ENCODE measurements at places on chromosomes 3 and 15.

GRCh38 chr3:191350396-191351090, 20.2 kb upstream of the UTS2B start:
- no peak for DNase-seq

DNA sequence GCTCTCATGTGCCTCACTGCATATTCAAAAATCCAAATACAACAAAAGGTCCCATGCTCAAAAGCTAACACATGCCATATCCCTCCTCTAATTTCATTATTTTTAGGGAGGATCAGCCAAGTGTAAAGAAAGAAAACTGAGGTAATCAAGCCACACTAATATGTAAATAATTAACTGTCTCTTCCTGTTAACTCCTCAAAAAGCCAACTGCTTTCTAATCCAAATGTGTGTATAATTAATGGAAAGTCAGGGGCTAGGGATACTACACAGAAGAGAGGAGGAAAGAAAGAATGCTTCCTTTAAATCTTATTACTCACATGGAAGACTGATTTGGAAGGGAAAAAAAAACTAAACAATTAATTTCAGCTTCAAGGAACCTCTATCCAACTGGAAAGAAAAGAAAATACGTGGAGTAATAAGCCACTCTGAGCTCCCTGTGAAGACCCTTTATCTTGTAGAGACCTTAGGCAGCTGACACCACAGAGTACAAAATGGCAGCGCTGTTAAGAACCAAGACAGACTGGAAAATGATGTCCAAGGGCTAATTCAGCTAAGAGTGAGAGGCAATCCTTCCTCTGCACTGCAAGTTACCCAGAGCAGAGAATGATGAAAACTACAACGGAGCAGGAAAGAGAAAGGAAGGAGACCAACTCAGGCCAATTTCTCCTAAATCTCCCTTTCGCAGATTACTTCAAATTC, 56.8 kb downstream of the ZNF148 start:
- DNase-seq: no peak

GRCh38 chr15:65372787-65373067, 5.1 kb downstream of the IGDCC3 start:
- no peak for DNase-seq

DNA sequence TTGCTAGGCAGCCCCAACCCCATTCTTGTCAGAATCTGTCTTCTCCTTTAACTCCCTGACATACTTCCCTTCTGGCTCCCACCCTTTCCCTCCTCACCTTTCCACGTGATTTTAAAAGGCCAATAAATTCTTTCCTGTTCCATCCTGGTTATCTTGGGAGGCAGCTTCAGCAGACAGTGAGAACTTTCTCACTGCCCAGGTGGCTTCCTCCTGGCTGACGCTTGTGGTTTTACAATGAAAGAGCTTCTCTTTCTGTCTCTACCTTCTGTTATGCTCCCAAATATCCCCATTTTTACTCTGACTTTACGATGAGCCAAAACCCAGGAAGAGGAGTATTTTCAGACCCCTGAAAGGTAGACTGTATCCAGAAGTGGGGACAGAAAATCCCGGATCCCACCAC, 42.1 kb downstream of the GASK1A start:
- DNase-seq: no peak

GRCh38 chr3:127053026-127053425, 70.1 kb downstream of the PLXNA1 start:
- DNase-seq: no peak

- no peak for DNase-seq
These were observed 20.9 kb downstream of the NOX5 start for GRCh38 chr15:69035205-69035917.

DNA sequence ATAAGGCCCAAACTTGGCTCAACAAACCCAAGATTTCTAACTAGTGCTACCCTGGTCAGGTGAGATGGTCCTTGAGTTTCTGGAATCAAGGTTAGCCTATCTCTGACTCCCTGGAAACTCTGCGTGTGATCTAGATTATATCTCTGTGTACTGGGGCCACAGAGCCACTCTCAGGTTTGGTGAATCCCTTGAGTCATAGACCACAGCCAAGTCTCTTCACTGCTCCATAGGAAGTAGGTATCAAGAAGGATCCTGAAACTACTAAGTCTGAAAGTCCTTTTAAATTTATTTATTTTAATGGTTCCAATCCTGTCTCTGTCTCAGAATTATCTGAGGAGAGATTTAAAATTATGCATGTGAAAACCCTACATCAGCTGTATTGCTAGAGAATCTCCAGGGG, 99.1 kb downstream of the TUSC7 start:
- no peak for DNase-seq

DNA sequence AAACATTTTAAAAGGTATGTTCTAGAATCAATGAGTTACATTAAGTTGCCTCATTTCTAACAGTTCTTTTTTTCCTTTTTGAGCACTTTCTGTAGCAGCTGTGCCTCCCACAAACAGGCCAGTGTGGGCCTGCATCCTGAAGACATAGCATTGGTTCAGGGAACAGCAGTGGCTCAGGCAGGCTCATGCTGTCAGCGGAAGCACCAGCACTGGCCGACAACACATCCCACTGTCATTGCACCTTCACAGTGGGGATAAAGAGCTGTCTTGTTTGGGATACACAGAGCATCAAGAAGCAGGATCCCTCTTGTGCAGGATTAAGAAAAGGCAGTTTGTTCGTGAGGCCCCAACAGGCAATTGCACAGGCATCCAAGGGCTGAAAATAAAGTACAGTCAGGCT, 123.3 kb downstream of the MOBP start:
- no peak for DNase-seq

GRCh38 chr3:39000008-39000450, 51.7 kb downstream of the SCN11A start:
- no peak for DNase-seq

GRCh38 chr3:8519774-8520448, 18.3 kb downstream of the LMCD1 start:
- DNase-seq: no peak

DNA sequence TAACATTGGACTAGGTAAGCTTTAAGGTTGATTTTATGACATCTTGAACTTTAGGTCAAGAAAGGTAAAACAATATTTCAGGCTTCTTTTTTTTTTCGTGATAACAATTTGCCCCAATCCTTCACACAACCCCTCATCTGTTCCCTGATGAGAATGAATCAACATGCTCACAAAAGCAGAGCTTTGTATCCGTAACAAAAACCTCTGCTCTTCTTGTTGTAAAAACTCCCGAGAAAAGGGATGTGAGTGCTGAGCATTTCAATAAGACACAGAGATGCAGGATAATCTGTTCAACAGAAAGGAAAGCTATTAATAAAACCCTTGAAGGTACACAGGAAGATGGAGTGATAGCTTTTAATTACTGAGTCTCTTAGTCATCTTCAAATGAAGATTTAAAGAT, 94.3 kb downstream of the RAD18 start:
- DNase-seq: no peak

DNA sequence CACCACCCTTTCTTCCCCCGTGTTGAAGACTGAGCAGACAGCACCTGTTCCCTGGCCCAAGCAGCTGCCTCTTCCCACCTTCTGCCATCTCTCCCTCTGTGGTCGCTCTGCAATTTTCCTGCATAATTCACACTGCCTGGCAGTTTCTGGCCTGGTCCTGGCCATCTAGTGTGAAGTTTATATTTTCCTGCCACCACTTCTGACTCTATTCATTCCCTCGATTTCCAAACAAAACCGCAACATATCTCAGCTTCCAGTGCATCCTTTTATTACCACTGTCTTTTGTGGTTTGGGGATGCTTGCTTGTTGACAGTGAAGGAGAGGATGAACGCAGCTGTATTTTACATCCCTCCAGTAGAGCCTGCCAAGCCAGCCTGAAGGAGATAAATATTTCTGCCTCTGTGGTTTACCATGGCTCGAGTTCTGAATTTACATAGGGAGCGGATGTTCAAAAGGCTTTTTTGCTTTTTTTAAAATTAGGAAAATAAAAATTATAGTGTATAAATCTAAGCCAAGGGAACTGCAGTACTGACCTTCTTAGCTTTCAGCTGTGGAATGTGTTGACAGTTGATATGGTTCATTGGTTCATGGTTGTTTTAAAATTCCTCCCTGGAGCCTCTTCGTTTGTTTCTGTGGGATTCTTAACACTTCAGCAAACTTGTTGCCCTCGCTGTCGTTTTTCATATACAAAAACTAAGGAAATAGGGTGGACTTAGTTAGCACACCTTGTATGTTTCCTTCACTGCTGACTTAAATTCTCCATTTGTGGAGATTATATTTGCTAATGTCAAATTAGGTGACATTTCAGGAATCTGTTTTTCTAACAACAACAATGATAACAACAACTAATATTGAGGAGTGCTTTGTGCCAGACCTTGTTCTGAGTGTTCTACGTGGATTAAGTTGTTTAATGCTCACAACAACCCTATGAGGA, 250.5 kb downstream of the ADAMTSL3 start:
- no peak for DNase-seq

DNA sequence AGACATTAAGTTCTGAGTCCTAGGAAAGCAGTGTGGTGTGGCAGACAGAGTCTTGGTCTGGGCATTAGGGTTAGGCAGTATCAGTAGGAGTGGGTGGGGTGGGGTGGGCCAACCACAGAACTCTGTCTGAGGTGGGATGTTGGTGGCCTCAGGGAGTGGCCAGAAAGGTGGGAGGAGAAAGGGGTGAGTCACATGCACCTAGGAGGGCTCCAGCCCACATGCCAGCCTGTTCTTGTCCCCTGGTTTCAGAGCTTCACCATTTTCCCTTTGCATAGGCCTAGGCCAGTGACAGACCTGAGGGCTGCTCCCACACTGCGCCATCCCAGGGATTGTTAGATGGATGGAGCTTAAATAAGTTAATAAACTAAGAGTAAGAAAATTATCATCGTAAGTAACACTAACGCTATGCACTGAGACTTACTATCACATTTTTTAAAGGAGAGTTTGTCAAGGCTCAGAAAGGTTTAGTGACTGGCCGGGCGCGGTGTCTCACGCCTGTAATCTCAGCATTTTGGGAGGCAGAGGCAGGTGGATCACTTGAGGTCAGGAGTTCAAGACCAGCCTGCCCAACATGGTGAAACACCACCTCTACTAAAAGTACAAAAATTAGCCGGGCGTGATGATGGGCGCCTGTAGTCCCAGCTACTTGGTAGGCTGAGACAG, 33.8 kb downstream of the DNASE1L3 start:
- no peak for DNase-seq

- DNase-seq: no peak
These were observed 50.7 kb downstream of the MYLK start for GRCh38 chr3:123833398-123833785.

DNA sequence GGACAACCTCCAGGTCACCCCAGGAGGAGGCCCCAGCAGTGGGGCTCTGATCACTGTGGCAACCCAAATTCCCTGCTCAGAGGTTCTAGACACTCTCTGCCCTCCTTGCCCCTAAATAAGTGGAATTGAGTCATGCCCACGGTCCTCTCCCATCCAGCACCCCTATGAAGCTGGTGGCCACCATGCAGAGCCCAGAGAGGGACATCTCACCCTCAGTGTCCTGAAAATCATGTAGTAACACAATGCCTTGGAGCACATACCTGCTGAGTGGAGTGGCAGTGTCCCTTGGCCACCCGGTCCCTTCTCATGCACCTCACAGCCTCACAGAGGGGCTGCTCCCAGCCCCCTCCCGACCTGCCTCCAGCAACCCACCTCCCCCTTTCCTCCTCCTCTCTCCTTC, 114.3 kb upstream of the MEF2A start:
- DNase-seq: no peak

DNA sequence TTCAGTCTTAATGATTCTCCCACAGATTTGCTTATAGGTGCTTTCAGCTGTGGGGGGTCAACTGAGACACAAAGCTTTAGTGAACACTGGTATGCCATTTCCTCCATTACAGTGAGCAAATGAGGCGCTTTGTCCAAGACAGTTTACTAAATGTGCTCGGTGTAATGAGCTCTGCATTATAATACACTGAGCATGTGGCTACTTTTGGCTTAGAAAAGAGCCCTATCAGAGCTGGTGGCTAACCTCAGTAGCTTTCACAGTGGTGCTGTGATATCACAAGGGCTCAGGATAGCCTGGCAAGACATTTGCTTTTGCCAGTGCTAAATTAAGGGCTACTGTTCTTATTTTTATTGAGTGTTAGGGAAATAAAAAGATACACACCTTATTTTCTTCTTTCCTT, 749.7 kb upstream of the ARPP21 start:
- DNase-seq: no peak

DNA sequence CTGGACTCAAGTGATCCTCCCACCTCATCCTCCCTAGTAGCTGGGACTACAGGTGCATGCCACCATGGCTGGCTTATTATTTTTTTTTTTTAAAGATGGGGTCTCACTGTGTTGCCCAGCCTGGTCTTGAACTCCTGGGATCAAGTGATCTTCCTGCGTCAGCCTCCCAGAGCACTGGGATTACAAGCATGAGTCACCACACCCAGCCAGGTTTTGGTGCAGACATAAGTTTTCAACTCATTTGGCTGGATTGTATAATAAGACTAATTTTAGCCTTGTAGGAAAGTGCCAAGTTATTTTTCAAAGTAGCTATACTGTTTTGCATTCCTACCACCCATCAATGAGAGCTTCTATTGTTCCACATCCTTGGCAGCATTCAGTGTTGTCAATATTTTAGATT, 32.1 kb downstream of the BUB1B start:
- no peak for DNase-seq

- no peak for DNase-seq
These were observed 22.8 kb downstream of the TTC14 start for GRCh38 chr3:180624714-180625113.

DNA sequence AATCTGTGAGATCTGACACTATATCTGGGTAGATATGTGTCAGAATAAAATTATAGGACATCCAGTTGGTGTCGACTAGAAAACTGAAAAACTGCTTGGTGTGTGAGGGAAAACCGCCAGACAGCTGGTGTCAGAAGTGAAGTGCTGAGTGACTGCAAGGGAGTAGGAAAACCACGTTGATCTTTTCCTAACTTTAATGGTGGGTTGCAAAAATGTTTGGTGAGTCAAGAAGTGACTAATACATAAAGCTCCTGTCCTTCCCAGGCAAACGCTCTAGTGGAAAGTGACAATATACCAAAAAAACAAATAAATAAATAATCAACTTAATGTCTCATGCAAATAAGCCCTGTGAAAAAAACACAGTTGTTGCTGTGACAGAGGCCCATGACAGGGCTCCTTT, 7.3 kb upstream of the CD96 start:
- DNase-seq: no peak

- DNase-seq: no peak
These were observed 185.3 kb upstream of the FEZF2 start for GRCh38 chr3:62558549-62559112.

- DNase-seq: no peak
These were observed 30.6 kb downstream of the TKT start for GRCh38 chr3:53225181-53225580.

- no peak for DNase-seq
These were observed 61.8 kb downstream of the ZBBX start for GRCh38 chr3:167318306-167318705.

GRCh38 chr3:126887686-126888085, 95.2 kb upstream of the PLXNA1 start:
- DNase-seq: no peak
